ENCODE measurements at places on chromosomes 7 and 10.

- H3K36me3 ChIP-seq = no peaks in the 10 kb centered on the region
- no peaks in the 10 kb centered on the region for H3K4me1 ChIP-seq
- no peak overlapping the region for H3K27ac ChIP-seq
- no peak overlapping the region for H3K4me3 ChIP-seq
These were observed 52.7 kb downstream of the ITGB8 start for GRCh38 chr7:20383351-20383750.

GRCh38 chr7:138934861-138935260 is 46.3 kb downstream of the KIAA1549 start:
- no peak for DNase-seq
- no peak overlapping the region for H3K27ac ChIP-seq
- H3K4me3 ChIP-seq = no peak overlapping the region
- no peaks in the 10 kb centered on the region for H3K36me3 ChIP-seq
- H3K4me1 ChIP-seq = no peaks in the 10 kb centered on the region
- H3K27me3 ChIP-seq = no peaks in the 10 kb centered on the region

DNA sequence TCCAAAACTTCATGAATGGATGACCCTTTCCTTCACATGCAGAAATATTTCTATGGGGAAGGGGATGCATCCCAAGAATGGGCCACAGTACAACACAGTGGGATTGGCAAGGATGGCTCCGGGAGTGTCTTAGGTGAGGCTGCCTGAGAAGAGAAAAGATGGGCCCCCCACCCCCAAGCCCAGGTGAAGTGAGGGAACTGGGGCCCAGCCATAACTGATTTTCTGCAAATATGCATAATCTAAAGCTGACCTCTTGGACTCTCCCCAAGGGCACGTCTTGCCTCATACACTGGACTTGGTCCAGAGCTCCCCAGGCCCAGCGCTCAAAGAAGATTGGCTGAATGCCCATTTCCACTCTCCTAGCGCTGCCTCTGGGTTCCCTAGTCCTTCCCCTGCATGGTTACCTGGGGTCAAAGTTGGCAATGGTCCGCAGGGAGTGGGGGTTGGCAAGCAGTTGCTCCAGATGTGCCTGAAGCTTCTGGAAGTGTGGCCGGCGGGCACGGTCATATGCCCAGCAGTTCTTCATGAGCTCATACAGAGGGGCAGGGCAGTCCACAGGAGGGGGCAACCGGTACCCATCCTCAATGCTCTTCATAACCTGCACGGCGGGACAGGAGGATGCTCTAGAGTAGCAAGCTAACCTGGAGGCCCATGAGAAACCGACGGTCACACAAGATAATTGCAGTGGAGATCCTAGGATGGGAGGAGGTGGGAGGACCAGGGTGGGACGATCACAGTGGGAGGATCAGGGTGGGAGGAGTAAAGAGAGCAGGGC is 12.3 kb downstream of the ZYX start:
- H3K27me3 ChIP-seq = no peaks in the 10 kb centered on the region
- H3K4me1 ChIP-seq = no peaks in the 10 kb centered on the region
- no peak overlapping the region for H3K4me3 ChIP-seq
- DNase-seq = no peak

GRCh38 chr10:77647543-77648293 is 10.1 kb upstream of the KCNMA1 start:
- no peaks in the 10 kb centered on the region for H3K36me3 ChIP-seq
- no peak overlapping the region for H3K27ac ChIP-seq
- no peak overlapping the region for H3K4me3 ChIP-seq
- H3K27me3 ChIP-seq = no peaks in the 10 kb centered on the region
- no peaks in the 10 kb centered on the region for H3K4me1 ChIP-seq

- peaks cover 64% of the 10 kb centered on the region for H3K36me3 ChIP-seq
- H3K4me3 ChIP-seq = no peak overlapping the region
- H3K4me1 ChIP-seq = no peaks in the 10 kb centered on the region
- DNase-seq = no peak
These were observed 10.4 kb downstream of the WDR91 start for GRCh38 chr7:135200821-135201331.

DNA sequence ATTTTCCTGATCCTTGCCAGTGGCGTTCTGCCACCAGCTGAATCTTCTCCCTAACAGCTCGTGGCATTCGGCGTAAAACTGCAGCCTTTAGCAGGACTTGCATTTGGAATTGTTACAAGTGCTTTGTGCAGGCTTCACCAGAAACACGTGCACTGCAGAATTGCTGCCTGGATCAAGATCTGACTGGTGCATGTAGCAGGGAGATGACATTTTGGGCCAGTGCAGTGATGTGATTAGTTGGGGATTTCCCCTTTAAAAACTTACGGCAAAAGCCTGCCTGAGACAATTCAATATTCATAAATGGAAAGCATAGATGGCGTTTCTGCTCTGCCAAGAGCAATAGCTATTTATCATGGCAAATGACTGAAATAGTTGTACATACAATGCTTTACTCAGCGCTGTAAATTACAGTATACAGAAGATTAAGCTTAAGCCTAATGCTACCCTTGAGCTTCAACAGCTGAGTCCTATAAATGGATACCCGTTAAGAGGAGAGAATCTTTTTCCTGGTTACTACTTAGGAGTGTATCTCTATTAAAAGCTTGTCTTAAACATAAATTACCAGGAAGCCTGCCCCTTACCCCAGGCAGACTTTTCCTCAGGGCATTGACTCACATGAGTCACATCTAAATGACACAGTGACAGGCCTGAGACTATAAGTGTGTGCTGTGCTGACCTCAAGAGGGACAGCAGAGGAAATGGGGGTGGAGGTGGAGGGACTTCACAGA is 106.3 kb downstream of the ATXN7L1 start:
- H3K4me3 ChIP-seq = no peak overlapping the region
- no peaks in the 10 kb centered on the region for H3K36me3 ChIP-seq
- H3K4me1 ChIP-seq = no peaks in the 10 kb centered on the region
- H3K27ac ChIP-seq = no peak overlapping the region
- DNase-seq = no peak

Measured in effector memory CD4-positive, alpha-beta T cell (primary cell).